ENCODE measurements at places on chromosomes 2 and 18.

DNA sequence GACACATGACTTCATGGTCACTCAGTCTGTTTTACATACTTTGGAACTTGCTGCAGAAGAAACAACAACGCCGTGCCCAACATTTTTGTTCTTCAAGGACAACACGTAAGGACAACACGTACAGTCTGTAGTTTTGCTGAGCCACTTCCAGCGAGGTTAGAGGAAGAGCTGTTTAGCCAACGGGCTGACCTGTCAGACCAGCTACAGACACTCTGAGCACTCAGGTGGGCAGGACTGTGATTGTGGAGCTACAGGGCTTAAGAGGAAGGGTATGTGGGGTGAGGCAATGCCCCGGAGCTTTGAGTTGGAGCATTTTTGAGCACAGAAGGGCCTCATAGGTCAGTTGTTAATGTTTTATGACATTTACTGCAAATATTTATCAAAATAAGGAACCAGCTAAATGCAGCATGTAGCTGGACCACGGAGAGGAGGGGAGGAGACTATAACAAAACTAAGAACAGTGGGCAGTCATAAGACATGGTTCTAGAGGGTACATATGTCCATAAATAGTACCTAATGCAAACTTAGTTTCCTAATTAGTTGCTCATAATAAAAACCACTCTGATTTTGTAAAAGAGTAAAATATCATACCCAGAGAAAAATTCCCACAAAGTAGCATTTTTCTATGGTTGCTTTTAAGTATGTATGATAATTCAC lies 26.3 kb upstream of the NPC1 start:
- DNase-seq = no peak

DNA sequence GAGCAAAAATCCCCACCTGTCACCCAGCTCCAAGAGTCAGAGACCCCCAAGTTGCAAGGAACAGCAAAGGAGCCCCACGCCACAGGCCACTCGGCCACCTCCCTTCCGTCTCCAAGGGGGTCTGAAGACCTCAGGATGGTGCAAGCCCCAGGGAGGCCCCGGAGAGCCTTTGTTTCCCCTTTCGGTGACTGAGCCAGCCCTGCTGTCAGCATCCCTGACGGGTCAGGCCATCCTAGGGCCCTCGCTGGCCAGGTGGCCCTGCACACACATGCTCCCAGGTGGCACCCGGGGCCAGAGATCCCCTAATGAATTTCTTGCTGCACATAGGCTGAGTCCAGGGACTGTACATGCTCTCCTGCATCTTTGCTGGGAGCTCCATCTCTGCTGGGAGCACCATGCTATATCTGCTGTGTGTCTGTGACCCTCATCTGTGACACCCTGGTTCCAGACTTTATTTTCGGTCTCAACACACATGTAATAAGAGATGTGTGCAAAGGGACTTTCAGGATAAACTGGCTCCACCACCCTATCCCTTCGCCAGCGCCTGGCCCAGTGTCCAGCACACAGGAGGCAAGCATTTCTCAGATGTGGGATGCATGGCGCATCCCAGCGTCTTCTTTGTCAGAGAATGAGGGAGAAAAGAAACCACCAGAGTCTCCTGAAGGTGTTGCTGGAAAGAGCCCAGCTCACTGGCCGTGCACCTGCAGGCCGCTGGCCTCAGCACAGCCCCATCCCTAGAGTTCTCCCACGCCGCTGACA lies 27.4 kb downstream of the ADI1 start:
- no peak for DNase-seq

DNA sequence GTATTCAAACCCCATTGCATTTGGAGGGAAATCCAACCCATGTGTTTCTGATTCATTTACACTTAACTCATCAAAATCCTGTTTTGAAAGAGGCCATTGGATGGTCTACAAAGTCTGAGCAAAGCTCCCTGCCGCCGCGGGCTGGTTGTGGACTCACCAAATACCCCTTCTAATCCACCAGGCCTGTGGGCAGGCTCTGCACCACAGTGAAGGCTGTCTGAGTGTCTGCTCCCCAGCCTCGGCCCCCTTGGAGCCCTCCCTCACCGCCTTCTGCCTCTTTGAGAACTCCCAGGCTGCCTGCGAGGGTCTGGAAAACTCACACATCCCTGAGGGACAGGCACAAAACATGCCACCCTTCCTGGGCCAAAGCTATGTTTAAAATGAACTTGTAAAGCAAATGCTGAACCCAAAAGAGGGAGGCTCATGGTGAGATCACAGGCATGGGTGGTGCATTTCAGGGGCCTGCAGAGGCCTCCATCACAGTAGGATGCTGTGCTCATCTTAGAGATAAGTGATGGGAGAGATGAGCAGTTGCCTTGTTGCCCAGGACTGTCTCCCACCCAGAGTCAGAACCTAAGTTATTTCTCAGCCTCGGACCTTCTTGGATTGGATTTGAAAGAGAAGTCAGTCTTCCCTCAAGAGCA lies 225.0 kb downstream of the CYP26B1 start:
- no peak for DNase-seq

DNA sequence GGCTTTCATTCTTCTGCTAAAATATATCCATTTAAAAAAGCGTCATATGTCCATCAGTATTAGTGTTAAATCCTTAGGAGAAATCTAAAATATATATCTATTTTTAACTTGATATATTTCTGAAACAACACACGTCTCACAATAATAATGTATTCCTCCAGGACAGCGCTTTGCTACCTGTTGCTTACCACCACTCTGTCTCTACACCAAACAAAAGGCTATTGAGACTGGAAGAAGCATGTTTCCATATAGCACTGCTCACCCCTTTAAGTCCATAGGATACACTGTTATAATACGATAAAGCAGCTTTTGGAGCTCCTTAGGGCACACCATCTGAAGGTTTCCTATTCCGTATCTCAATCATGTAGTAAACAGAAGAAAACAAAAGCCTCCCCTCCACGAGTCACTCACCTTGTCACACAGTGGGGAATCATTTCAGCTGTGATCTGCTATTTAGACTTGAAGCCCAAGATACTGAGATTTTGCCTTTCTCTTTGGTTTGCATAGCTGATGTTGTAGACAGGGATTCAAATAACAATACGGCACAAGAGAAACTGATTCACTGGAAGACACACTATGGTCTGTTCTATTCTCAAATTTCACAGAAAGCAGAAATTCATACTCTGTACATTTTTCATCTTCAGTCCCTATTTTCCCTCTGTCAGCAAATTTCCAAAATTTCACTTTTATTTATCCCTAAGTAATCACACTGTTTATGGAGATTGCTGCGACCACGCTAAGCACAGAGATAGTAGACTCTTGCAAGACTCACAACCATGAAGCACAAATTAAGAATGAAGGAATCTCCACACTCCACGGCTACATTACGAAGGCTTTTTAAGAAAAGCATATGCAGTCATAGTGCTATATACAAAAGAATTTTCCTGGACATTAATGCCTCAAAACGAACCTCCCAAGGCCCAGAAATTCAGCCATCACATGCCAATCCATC lies 187.1 kb downstream of the TCF4 start:
- DNase-seq = no peak

- no peak for DNase-seq
Measured at GRCh38 chr2:97785818-97786217, 72.4 kb downstream of the ZAP70 start.

- DNase-seq = no peak
Measured at GRCh38 chr2:151239624-151240023, 22.0 kb downstream of the RBM43 start.

GRCh38 chr2:217142649-217143266 lies 282.9 kb upstream of the TNP1 start:
- DNase-seq = no peak

DNA sequence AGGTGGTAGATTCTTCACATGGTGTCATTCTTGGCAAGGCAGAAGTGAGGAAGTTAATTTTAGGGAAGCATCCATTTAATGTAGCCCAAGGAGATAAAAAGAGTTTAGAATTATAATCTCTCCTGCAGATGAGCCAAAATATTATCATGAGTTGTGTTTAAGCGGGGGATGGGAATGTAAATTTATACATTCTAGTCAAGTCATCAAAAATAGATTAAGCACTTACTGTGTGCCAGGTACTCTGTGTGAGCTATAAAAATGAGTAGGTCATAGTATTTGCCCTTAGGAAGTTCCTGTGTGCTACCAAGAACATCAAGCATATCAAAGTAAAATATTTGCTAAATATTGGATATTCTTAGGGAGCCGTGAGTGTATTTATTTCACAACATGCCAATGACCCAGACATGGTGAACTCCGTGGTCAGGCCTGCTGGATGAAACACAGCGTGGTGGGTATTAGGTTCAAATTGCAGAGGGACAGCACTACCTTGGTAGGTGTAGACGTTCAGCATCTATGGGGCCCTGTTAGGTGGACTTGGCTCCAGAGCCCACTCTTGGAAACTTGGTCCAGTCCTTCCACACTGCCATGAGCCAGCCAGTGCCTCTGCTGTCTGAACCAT lies 37.4 kb downstream of the MEIS1 start:
- no peak for DNase-seq

- no peak for DNase-seq
Measured at GRCh38 chr2:181311837-181312236, 145.3 kb upstream of the ITGA4 start.

DNA sequence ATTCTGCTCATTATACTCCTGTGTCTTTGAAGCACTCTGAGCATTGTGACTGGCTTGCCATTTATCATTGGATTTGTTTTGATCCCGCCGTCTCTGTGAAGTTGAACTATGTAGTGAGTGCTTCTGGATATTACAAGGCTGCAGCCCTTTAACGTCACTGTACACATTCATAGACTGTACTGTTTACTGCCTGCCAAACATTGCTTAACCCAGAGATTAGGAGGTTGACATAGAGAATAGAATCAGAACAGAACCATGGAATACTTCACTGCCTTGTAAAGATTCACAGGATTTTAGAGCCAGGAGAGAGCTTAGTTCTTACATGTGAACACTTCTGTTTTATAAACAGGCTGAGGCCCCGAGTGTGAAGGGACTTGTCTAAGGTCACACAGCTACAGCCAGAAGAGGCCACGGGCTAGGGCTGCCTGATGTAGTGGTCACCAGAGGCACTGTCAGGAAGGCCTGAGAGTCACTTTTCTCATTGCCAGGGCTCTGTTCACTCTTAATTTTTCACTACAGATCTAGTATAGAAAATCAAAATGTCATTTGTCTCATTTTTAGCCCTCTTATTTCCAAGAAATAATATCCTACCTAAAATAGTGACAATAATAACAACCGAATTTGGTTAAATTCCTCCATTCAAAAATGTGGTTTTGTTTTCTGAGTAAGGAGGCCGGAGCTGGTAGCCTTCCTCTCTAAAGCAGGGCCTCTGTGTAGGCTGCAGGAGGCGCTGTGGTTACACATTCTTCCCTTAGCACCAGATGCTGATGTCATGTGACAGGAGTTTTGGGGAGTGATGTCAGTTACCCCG lies 87.9 kb downstream of the UGGT1 start:
- peak; percentile 71 for DNase-seq

- no peak for DNase-seq
Measured at GRCh38 chr2:160157861-160158829, 41.9 kb downstream of the ITGB6 start.

- DNase-seq = no peak
Measured at GRCh38 chr2:46708492-46708891, 207.1 kb downstream of the MCFD2 start.

DNA sequence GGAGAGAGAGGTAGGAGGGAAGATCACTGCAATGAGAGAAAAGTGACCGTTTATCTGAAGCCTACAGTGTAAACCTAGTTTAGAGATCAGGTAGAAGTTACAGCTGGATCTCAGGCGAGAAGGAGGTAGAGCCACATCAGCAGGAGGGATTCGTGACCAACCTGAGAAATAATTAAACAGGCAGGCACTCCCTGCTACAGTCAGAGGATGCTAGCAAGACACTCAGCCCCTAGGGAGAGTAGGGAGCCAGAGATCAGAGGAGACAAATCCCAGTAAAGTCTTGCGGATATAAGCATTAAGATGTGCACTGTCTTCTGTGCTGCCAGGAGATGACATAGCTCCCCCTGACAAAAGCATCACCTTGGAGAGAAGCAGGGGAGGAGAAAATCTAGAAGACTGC lies 629.1 kb upstream of the SLC39A10 start:
- DNase-seq = no peak

GRCh38 chr2:128433911-128434550 lies 115.4 kb upstream of the HS6ST1 start:
- DNase-seq = no peak

DNA sequence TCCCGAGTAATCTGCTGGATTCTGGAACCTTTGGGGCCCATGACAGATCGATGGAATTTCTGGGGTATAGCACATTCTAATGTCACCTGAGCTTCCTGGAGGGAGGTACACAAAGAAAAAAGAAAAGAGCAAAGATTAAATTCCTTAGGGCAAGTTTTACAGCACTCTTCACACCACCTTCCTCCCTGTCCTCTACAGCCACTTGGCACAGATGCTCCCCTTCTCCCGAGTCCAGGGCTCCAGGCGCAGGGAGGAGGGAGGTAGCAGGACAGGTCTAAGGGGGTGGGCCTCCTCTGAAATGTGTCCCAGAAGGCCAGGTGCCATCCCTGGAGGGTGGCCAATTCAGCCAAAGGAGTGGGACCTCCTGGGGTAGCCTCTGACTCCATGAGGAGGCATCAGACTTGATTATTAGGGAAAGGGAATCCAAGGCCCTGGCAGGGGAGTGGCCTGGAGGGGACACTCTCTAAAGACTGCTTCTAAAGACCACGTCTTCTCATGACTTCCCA lies 50.3 kb downstream of the ANO7 start:
- no peak for DNase-seq

- no peak for DNase-seq
Measured at GRCh38 chr2:226114436-226114835, 685.2 kb downstream of the IRS1 start.

DNA sequence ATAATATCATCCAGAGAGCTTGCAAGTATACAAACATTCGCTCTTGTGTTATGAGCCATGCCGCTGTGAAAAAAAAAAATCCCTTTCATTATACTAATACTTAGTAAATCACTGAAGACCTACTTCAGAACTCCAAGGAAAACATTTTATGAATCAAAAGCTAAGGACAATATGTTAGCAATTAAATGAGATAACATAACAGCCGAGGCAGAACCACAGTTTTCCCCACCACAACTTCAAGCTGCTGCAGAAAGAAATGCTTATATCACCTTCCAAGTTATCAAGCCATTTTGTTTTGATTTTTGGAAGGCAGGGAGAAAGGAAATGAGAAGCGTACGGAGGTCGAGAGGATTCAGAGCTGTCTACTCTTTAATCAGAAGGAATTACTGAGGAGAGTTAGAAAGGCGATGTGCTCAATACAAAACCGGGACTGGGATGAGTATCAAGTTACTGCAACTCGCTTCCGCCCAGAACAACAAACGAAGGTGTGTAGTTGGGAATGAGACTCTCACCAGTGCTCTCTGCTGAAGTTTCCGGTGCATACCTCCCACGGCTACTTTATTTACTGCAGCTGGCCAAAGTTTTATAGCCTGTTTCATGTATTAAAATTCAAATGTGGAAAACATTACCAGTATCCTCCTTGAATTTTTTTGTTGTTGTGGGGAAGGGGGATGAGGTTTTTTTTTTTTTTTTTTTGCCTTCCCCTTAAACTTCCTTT lies 292.2 kb upstream of the CCDC68 start:
- DNase-seq = no peak

Measured in dorsolateral prefrontal cortex (tissue), 122 donors.